Fibroblast of the aortic adventitia (primary cell): ENCODE measurements at places on chromosomes 1 and 21. TPM values are rescaled to one million over a fixed set of nuclear protein-coding genes. Genes with fewer than 3 reads are reported as not detected.

DNA sequence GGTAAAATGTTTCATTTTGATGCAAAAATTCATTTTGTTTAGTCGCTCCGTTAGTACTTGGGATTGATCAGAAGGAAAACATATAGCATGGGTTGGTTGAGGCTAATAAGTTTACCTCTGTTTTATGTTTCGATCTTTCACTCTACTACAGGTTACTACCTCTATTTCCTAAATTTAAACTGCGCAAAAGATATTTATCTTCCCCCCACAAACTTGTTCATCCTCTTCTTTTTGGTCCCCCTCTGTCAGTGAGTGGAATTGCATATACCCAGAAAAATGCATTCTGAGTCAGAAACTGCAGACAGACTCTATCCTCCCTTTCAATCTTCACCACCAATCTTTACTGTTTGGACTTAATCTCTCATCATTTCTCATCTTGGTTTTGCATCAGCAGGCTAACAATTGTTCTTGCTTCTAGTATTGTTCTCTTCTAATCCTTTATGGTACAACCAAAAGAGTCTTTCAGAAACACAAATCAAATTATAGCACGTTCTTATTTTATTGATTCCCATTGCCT, 316.0 kb upstream of the ADGRL4 start:
- DNase-seq = peak; percentile 46

DNA sequence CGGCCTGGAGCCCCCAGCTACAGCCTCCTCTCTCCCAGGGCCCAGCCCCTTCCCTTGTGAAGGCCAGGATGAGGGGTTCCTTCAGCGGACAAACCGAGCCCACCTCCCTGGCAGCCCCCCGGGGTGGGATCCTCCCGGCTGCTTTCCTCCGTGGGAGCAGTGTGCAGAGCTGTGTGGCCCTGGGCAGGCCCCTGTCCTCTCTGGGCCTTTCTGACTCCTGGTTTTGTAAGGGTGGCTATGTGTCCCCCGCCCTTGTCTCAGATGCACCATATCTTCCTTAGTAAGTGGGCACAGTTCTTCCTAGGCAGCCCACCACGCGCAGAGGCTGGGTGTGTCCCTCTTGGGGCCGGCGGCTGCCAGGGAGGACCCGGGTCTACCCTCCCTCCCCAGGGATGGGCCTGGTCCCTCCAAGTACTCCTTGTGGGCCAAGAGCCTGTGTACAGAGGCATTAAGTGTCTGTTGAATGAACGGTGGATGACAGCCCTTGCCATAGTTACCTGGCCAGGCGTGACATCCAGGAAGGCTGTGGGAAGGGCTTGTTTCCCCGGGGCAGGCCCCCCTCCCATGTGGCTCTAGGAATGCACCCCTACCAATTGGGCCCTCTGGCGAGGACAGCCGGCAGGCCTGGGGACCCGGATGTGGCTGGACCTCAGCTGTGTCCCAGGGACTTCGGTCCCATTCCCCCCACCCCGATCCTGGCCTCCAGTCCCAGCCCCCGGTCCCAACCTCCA, 3.8 kb downstream of the SMIM1 start:
- no peak for DNase-seq

- no peak for DNase-seq
Measured at GRCh38 chr1:20148571-20149500, 9.7 kb downstream of the PLA2G2F start.

GRCh38 chr1:32801096-32801715, 16.0 kb downstream of the YARS1 start:
- no peak for DNase-seq

DNA sequence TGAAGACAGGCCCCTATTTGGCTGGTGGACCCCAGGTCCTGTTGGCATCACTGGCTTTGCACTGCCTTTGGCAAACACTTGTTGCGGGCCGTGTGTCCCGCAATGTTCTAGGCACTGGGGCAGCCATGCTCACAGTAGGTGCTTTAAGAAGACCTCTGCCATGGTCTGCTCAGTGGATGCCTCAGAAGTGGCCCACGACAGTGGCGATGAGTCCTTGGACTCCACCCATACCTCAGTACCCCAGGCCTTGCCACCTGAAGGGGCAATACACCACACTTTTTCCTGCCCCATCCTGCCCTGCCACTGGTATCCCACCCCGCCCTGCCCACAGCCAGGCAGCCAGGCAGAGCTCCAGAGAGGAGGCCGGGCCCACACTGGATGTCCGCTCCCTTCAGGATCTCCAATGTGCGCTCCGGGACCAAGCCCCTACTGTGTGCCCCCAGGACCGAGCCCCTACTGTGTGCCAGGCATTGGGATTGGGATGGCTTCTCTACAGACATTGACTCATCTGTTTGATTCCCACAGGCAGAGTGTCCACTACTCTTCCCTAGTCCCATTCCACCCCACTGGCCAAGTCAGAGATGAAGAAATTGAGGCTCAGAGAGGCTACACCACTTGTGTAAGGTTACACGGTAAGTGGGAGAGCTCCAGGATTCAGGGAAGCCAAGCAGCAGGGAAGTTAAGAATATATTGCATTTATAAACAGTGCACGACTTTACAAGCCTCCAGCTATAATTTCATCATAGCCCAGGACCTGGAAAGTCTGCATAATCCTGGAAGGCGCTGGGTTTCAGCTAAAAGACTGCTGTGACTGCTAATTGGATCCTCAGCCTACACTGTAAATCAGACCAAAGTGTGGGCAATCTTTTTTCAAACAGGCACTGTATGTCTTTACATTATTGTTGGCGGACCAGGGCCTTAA, 101.6 kb downstream of the DMRTB1 start:
- no peak for DNase-seq

DNA sequence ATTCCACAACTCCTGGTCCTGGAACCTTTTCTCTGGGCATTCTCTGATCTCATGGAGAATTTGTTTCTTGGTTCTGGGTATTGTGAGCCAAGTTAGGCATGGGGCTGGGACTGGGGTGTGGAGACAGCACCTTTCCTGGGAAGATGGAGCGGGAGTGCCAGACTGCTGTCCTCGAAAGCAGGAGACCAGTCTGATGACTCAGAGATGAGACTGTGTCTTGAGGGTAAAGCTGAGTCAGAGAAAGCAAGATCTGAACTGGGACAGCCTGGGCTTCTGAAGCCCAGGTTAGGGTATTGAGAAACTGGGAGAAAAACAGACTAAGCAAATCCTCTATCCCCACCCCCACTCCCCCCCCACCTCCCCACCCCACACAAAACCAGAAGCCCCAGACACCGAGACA, 2.2 kb upstream of the KANK4 start:
- DNase-seq = peak; percentile 52

Gene DENND2C
- 4.8 and 5.3 TPM in 2 replicates for total RNA-seq

DNA sequence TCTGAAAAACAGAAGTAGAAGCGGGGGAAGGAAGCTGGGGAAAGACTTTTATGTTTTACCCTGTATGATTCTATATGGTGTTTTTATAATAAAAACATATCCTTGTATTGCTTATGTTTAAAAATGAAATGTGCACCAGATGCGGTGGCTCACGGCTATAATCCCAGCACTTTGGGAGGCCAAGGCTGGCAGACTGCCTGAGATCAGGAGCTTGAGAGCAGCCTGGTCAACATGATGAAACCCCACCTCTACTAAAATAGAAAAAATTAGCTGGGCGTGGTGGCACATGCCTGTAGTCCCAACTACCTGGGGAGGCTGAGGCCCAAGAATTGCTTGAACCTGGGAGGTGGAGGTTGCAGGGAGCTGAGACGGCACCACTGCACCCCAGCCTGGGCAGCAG, 155.4 kb downstream of the SMYD3 start:
- DNase-seq = no peak

Gene FLG2
- total RNA-seq = not detected in 2 replicates

DNA sequence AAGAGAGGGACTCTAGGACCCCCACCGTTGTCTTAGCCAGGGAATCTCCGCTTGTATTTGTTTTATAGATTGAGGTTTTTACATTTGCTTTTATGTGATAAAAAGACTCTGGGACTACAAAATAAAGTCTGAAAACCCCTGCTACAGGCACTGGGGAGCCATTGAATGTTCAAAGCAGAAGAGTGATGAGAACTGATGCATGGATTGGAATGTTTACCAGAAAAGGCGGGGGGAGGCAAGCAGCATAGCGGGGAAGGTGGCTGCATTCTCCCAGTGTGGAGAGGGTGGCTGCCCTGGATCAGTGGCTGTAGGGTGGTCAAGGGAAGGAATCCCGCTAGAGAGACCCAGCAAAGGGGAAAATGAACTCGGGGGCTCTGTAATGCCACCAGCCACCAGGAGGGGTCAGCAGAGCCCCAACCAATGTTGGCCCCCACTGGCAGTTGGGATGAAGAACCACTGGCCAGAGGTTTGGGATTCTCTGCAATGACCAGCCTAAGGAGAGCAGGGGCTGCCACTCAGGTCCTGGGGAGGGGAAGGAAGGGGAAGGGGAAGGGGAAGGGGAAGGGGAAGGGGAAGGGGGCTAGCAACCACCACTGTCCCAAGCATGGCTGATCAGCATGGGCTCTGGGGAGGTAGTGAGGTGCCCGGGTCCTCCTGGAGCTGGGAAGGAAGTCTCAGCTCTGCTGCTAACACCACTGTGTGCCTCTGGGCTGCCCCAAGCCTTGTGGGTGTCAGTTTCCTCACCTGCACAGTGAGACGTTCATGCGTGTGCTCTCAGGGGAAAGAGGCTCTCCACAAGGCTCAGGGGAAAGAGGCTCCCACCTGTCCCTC, 19.2 kb upstream of the PEF1 start:
- peak; percentile 52 for DNase-seq

DNA sequence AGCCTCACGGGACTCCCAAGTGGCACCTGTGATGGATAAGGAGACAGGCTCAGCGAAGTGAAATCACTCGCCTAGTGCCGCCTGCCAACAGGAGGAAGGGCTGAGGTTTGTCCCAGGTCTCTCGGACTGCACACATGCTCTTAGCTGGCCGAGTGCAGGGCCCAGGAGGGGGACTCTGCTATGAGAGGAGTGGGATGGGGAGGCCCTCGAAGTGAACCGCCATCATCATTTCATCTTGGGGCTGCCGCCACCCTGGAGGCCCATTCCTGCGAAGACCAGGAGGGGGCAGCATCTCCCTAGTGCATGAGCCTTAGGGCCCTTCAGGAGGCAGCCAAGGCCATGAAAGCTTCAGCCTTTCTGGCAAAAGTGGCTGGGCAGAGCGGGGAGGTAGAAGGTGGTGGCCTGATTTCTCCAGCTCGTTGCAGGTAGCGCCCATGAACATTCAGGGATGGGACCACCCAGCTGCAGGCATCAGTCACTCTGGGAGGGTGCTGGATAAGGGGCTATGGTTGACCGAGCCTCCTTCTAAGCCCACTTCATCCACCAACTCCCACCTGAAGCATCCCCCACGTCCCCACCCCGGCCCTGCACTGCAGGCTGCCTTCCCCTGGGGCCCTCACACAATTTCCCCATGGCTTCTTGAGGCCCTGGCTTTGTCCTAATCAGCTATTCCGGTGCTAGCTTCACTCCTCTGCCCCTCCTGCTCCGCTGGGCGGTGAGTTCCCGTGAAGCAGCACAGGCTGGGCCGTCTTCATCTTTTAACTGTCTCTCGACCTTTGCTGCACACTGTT, 17.2 kb upstream of the RASSF5 start:
- DNase-seq = peak; percentile 78

DNA sequence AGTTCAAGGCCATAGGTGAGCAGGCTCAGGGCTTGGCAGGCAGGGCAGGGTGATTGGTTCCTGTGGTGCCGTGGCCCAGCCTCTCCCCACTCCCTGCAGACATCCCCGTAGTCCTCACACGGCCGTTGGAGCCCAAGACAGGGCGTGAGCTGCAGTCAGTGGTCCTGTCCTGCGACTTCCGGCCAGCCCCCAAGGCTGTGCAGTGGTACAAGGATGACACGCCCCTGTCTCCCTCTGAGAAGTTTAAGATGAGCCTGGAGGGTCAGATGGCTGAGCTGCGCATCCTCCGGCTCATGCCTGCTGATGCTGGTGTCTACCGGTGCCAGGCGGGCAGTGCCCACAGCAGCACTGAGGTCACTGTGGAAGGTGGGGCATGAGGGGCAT, 71.9 kb downstream of the OBSCN start:
- no peak for DNase-seq

GRCh38 chr1:208510192-208510952, 266.2 kb upstream of the PLXNA2 start:
- DNase-seq = no peak

GRCh38 chr1:46517010-46517600, 27.5 kb downstream of the DMBX1 start:
- no peak for DNase-seq

GRCh38 chr1:92585831-92586230, 99.1 kb upstream of the GFI1 start:
- no peak for DNase-seq

Gene FTCD
- 0.25 and 0.27 TPM in 2 replicates for total RNA-seq

- DNase-seq = no peak
Measured at GRCh38 chr1:188735567-188735966, 1742.1 kb downstream of the BRINP3 start.

Gene ACTA1
- not detected in 2 replicates for total RNA-seq

DNA sequence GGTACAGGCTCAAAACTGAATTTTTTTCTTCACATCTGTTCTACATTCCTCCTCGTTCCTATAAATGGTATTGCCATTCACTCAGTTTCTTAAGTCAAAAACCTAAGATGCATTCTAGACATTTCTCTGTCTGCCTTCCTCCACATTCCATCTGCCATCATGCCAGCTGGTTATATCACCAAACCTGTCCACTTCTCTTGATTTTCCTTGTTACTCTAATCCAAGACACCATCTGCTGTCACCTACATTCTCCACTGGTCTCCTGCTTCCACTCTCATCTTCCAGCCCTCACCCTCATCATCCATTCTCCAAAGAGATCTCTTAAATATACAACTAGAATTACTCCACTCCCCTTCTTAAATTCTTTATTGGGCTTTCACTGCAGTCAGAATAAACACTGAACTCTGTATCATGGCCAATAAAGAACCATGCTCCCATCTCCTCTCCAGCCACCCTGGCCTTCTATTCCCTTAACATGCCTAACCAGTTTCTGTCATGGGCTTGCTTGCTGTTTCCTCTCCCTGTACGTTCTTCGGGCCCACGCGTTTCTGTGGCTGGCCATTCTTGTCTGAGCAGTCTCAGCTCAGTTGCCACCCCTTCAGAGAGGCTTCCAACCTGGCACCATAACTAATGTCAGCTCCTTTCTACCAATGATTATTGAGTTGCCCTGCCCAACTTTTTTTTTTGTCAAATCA, 278.3 kb downstream of the ST6GALNAC3 start:
- no peak for DNase-seq

- peak; percentile 65 for DNase-seq
Measured at GRCh38 chr1:219278288-219278687, 104.6 kb downstream of the LYPLAL1 start.

DNA sequence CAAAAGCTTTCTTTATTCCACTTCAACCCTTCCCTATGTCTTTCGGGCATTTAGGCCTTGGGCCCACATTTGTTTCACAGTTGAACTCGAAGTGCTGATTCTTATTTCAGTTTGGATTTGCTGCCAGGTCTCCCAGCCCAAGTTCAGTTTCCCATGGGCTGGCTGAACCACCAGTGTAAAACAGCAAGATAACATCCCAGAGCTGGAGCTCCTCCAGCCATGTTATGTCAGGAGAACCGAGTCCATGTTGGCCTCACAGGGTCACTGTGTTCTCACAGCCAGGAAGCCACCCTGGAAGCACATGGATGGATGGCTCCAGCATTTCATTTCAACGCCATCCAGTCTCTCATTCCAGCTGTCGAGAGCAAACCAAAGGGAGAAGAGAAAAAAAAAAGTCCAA, 45.2 kb upstream of the RXRG start:
- no peak for DNase-seq

Gene GPR37L1
- not detected in 2 replicates for total RNA-seq

GRCh38 chr1:240278082-240278481, 186.4 kb downstream of the FMN2 start:
- no peak for DNase-seq
